Osteoblast (primary cell): ENCODE measurements at places on chromosomes 12 and 14. TPM values are rescaled to one million over a fixed set of nuclear protein-coding genes. Genes with fewer than 3 reads are reported as not detected.
A peak's percentile ranks its signal among the peaks of the same experiment; 100 is the strongest.

GRCh38 chr14:34582117-34582680, 42.7 kb upstream of the EAPP start:
- DNase-seq: no peak
- peaks cover 73% of the 10 kb centered on the region for H3K36me3 ChIP-seq
- peaks cover 5% of the 10 kb centered on the region for H3K4me1 ChIP-seq

DNA sequence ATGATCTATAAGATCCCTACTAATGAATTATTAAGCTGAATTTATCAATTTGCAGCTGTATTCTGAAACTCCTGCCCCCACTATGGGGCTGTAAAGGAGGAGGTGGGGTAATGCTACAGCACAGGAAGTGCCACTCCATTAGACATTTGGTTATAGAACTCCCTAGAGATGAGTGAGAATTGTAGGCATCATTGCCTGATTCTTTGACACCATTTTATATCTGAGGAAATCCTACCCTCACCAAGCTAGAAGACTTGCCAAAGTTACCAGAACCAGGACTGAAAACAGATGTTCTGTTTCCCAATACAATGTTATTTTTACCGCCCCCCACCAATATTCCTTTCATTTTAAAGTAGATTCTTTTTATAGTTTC, 182.4 kb downstream of the EGLN3 start:
- H3K36me3 ChIP-seq: no peaks in the 10 kb centered on the region
- DNase-seq: no peak
- H3K4me3 ChIP-seq: no peak overlapping the region
- no peaks in the 10 kb centered on the region for H3K27me3 ChIP-seq
- peaks cover 8% of the 10 kb centered on the region for H3K4me1 ChIP-seq
- H3K27ac ChIP-seq: no peak overlapping the region

Gene PRIM1
- total RNA-seq: 5.0 and 5.8 TPM in 2 replicates

DNA sequence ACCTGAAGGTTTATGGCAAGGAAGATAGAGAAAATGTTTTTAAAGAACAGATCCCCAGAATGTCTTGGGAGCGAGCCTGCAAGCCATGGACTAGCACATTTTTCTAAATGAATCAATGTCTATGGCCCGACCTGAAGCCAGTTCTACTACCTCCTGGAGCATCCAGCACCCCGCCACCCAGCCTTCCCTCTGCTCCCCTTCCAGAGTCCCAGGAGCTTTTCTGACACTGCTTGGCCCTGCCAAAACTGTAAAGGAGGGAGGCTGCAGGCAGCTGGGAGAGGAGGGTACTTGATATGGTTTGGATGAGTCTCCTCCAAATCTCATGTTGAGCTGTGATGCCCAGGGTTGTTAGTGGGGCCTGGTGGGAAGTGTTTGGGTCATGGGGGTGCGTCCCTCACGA, 95.5 kb upstream of the FZD10 start:
- H3K27ac ChIP-seq: no peak overlapping the region
- no peak overlapping the region for H3K4me3 ChIP-seq
- H3K27me3 ChIP-seq: no peaks in the 10 kb centered on the region
- DNase-seq: no peak

Gene CCDC38
- total RNA-seq: under 0.01 TPM in 2 replicates

DNA sequence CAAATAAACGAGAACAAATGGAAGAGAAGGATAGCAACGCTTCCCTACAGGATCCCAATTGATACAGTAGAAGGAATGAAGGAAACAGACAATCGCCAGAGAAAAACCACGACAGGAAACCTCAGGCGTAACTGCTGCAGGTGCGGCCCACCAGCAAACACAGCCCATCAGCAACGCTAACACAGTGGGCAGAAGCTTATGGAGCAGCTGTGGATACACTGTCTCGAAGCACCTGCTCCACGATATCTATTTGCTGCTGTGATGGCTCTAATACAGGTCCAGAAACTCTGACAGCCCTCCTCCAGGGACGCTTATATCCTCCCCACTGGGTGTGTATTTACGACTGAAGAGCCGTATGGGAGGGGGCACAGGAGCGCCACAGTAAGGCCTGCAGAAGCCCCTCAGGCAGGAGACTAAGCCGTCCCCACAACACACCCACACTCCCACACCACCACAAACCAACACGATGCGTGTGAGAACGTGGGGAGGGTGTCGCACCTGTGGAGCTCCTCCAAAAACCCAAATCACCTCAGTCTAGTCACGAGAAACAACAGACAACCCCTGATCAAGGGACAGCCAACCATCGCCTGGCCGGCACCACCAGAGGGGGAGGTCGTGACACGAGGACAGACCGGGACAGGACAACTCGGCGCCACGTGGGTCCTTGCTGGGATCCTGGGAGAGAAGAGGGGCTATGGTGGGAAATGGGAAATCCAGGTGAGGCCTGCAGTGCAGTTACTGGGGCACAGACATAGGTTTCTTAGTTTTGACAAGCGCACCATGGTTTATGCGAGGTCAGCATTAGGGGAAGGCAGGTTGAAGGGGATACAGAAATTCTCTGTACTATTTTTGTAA, 24.0 kb downstream of the POLE start:
- no peak overlapping the region for H3K27ac ChIP-seq
- H3K4me1 ChIP-seq: no peaks in the 10 kb centered on the region
- no peak overlapping the region for H3K4me3 ChIP-seq

Gene BMP4
- total RNA-seq: 6.8 and 7.6 TPM in 2 replicates

DNA sequence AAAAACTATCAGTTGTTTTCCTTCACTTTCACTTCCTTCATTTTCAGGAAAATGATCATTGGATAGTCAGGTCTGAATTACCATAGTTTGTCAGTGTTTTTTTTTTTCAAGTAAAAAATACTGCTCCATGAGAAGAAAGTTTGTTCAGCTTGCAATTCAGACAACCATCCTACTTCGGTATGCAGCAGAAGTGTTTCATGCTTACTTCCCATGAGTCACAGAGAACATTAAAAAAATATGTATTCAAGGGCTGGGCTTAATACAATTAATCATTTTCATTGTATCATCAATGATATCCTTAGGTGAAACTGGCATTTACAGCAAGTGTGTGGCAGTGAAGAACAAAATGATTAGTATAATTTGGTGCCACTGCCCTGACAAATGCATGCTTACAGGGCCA, 21.6 kb downstream of the PYM1 start:
- DNase-seq: peak; percentile 79
- H3K4me3 ChIP-seq: no peak overlapping the region
- H3K27ac ChIP-seq: peak overlapping the region; percentile 51
- peaks cover 14% of the 10 kb centered on the region for H3K4me1 ChIP-seq

DNA sequence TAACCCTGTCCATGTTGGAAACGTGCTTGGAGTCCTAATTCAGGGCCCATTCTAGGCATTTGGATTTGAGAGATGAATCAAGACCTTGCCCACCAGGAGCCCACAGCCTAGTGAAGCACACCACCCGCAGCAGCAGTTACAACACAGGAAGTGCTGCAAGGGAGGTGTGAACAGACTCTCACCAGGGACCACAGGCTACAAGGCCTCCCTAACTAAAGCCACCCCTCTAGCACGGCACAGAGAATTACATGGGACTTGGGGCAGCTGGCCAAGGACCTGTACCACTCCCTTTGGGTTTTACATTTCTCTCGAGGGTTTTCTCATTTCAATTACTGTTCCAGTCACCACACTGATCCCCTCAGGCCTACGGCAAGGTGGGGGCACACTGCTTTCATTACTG, 49.5 kb upstream of the FOXN3 start:
- H3K4me3 ChIP-seq: no peak overlapping the region
- no peaks in the 10 kb centered on the region for H3K4me1 ChIP-seq
- no peaks in the 10 kb centered on the region for H3K27me3 ChIP-seq
- no peaks in the 10 kb centered on the region for H3K36me3 ChIP-seq

- H3K4me1 ChIP-seq: no peaks in the 10 kb centered on the region
- no peak overlapping the region for H3K27ac ChIP-seq
- no peaks in the 10 kb centered on the region for H3K27me3 ChIP-seq
- no peaks in the 10 kb centered on the region for H3K36me3 ChIP-seq
- H3K4me3 ChIP-seq: peak overlapping the region; percentile 44
Observed at GRCh38 chr14:29463727-29464395, 463.8 kb downstream of the PRKD1 start.

- no peak overlapping the region for H3K27ac ChIP-seq
- H3K4me1 ChIP-seq: no peaks in the 10 kb centered on the region
- H3K27me3 ChIP-seq: no peaks in the 10 kb centered on the region
- no peak overlapping the region for H3K4me3 ChIP-seq
- H3K36me3 ChIP-seq: no peaks in the 10 kb centered on the region
Observed at GRCh38 chr14:83975841-83976770, 1553.8 kb upstream of the FLRT2 start.

- no peak overlapping the region for H3K4me3 ChIP-seq
- DNase-seq: no peak
Observed at GRCh38 chr12:130068741-130069140, 93.5 kb upstream of the FZD10 start.

GRCh38 chr12:132657004-132657727, 30.0 kb downstream of the POLE start:
- H3K4me3 ChIP-seq: no peak overlapping the region
- no peak for DNase-seq
- no peaks in the 10 kb centered on the region for H3K4me1 ChIP-seq
- no peak overlapping the region for H3K27ac ChIP-seq

DNA sequence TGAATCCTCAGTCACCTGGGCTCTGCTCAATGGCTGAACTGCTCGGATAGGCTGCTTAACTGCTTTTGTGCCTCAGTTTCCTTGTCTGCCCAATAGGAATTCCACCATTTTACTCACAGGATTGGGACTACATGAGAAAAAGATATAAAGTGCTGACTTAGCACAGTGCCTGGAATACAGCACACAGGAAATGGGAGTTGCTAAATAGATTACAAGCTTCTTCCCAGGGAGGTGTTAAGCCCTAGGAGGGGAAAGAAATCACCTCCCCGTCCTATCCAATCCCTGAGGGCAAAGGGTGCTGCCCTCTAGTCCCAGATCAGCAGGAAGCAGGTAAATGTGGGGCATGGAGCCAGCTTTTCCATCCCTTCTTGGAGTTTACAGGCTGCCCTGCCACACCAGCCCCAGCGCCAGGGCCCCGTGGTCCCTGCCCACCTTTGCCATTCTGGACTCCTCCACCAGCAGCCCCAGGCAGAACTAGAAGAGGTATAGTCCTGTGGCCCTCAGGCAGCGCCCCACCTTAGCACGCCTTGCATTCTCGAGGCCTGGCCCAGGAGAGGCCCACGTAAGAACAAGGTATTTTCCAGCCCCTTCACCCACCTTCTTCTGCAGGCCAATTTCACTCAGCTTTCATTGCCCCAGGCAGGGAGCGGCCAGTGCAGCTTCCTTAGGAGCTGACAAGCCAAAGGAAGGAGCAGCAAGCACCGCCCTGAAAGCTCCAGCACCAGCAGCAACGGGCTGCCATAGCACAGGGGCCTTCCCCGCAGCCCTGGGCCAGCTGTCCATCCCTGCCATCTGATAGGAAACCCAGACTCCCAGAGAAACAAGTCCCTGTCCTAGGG, 28.8 kb upstream of the RPLP0 start:
- no peaks in the 10 kb centered on the region for H3K27me3 ChIP-seq
- H3K27ac ChIP-seq: peak overlapping the region; percentile 97
- H3K36me3 ChIP-seq: peaks cover 18% of the 10 kb centered on the region
- peaks cover 83% of the 10 kb centered on the region for H3K4me1 ChIP-seq
- H3K4me3 ChIP-seq: peak overlapping the region; percentile 27

DNA sequence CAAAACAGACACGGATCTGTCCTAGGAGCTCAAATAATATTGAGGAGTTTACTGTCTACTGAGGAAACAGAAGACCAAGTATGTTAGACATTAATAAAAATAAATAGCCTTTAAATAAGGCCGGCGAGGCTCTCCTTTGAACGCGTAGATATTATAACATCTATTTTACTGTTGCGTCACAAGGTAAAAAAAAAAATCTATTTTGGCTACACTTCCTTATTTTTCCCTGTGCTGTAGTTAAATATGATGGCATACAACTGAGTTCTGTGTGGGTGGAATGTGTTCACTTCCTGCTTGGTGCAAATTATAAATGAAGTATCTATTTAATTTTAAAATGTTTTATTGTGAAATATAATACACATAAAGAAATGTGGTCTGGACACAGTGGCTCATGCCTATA, 17.2 kb upstream of the RAD52 start:
- no peak for DNase-seq
- H3K4me3 ChIP-seq: no peak overlapping the region
- H3K27ac ChIP-seq: no peak overlapping the region
- H3K27me3 ChIP-seq: no peaks in the 10 kb centered on the region

DNA sequence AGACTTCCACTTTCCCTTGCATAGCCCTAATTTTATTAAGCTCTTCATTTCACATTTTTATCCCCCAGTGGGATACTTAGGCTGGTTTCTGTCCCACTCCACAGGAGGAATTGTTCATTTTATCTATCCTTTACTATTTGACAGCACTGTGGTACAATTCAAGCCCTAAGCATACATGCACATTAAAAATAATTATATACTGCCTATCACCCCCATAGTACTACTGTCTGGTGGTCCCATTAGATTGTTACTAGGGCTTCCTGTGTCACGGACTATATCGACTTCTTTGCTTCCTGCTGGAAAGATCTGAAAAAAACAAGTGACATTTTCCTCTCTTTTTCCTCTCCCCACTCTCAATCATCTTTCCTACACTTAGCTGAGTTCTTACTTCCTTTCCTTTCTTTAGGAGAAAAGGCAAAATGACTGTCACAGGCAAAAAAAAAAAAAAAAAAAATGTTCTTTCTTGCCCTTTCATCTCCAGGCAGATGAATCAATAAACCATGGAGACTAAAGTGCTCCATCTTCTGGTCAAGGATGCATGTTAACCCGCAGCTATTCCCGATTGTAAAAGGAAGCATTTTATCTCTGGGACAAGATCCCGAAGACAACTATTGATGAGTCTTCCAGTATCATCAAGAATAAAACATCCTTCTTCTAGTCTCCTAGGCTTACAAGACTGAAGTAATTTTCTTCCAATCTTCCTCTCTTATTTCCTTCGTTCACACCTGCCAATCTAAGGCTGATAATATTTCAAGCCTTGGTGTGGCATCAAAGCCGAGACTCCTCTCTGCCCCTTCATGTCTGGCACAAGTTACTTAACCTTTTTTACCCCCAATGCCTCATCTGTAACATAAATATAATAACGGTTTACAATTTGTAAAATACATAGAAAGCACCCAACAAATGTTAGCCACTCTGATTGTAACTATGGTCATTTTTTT, 94.4 kb upstream of the PLEKHG7 start:
- no peaks in the 10 kb centered on the region for H3K27me3 ChIP-seq

Gene TAS2R31
- total RNA-seq: 7.2 and 9.7 TPM in 2 replicates

- DNase-seq: no peak
- H3K27me3 ChIP-seq: no peaks in the 10 kb centered on the region
- H3K36me3 ChIP-seq: no peaks in the 10 kb centered on the region
- H3K27ac ChIP-seq: peak overlapping the region; percentile 25
- H3K4me3 ChIP-seq: no peak overlapping the region
Observed at GRCh38 chr14:57383125-57383745, 7.2 kb upstream of the NAA30 start.

- peak overlapping the region; percentile 28 for H3K27ac ChIP-seq
- peaks cover 40% of the 10 kb centered on the region for H3K36me3 ChIP-seq
- DNase-seq: peak; percentile 59
- H3K4me1 ChIP-seq: peaks cover 34% of the 10 kb centered on the region
- no peak overlapping the region for H3K4me3 ChIP-seq
- H3K27me3 ChIP-seq: no peaks in the 10 kb centered on the region
Observed at GRCh38 chr12:54338698-54339296, 13.9 kb downstream of the COPZ1 start.

GRCh38 chr12:8605057-8605456, 7.6 kb downstream of the AICDA start:
- no peak overlapping the region for H3K27ac ChIP-seq
- no peaks in the 10 kb centered on the region for H3K36me3 ChIP-seq
- H3K4me3 ChIP-seq: no peak overlapping the region
- H3K4me1 ChIP-seq: no peaks in the 10 kb centered on the region
- no peak for DNase-seq

Gene IPO8
- 25.7 and 28.6 TPM in 2 replicates for total RNA-seq

Gene ANAPC7
- 28.0 and 31.5 TPM in 2 replicates for total RNA-seq
